Psoas muscle (tissue), 8 donors: ENCODE measurements at places on chromosomes 3 and 15. TPM values are rescaled to one million over a fixed set of nuclear protein-coding genes. Genes with fewer than 3 reads are reported as not detected.

The ACP3 gene
- polyA plus RNA-seq = 0.05 TPM

DNA sequence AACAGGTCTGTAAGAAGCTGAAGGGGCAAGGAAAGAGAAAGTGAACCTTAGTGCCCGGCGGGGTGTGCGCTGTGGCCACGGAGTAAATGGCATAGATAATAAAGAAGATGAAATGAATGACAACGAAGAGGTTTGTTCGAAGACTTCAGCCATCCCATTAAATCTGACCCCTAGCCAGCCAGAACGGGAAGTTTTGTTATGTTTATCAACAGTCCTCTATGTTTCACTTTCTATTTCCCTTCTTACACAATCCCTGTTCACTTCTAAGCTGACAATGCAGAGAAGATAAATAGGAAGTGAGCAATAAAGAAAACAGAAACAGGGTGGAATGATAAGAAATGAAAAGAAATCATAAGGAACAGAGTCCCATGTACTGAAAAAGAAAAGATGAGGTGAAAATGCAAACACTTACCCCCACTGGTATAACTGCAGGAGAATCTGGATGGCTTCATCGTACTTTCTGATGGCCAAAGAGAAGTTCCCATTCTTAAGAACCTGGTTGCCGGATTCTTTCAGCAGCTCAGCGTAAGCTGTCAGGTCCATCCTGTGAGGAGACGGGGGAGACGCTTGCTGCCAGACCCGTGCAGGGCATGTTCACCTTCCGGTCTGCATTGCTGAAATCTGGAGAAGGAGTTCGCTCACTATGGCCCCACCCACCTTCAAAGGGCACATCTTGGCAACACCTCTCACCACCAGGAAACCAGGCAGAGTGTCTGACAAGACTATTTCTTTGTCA is 36.8 kb downstream of the TRANK1 start:
- peak; percentile 22 for DNase-seq

DNA sequence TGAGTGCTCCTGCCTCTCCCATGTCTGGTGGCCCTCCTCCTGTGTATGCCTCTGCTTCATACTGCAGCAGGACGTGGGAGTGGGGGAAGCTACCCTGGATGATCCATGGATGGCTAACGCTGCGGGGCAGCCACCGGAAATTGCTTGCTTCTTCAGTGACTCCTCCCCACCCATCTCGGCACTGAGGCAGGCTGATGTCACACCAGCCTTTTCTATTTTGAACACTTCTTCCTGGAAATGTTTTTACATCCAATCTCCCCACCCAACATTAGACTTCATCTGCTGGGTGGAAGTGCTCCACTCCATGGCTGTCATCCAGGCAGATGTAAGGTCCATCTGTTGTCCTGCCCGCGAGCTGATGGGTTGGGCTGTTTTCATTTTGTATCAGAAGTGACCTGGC is 58.9 kb upstream of the MUC13 start:
- peak; percentile 58 for DNase-seq

DNA sequence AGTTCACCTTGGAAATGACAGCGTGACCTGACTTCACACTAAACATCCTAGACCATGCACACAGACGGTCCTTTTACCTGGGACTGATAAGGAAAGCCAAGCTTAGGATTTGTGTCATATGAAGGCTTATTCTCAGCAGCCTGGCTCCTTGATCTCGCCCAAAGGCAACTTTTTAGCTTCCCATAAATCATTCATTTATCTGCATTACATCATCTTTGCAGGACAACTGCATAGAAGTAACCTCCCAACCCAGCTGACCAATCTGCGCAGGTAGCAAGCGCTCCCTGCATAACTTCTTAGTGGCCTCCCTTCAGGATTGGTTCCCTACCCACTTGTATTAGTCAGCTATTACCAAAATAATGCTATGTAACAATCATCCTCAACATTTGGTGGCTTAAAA is 389.9 kb upstream of the PROK2 start:
- DNase-seq = no peak
